ENCODE measurements at places on chromosomes 16 and 17.

GRCh38 chr17:51169340-51169739 is 3.1 kb downstream of the NME2 start:
- no peak for ATAC-seq

- no peak for ATAC-seq
These were observed 278.0 kb downstream of the SNX29 start for GRCh38 chr16:12254566-12254965.

DNA sequence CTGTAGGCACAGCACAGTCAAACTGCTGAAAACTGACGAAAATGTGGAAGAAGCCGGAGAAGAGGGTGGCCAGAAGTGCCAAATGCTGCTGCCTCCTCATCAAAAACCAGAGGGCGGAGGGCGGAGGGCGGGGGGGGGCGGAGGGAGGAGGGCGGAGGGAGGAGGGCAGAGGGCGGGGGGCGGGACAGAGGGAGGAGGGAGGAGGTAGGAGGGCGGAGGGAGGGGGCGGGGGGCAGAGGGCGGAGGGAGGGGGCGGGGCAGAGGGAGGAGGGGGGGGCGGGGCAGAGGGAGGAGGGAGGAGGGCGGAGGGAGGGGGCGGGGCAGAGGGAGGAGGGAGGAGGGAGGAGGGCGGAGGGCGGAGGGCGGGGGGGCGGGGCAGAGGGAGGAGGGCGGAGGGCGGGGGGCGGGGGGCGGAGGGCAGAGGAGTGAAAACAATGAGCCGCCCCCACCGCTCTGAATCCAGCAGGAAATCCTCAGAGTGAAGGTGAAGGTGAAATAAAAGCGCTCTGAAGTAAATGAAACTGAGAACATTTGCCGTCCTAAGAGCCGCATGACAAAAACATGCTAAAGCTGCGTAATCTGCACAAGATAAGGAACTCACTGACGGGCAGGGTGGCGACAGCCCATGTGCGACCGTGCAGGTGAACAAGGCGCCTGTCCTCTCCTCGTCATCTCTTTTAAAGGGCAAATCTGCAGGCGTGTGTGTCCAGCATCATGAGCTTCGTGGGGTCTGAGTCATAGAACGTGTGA is 22.6 kb upstream of the CBFA2T3 start:
- ATAC-seq: no peak

DNA sequence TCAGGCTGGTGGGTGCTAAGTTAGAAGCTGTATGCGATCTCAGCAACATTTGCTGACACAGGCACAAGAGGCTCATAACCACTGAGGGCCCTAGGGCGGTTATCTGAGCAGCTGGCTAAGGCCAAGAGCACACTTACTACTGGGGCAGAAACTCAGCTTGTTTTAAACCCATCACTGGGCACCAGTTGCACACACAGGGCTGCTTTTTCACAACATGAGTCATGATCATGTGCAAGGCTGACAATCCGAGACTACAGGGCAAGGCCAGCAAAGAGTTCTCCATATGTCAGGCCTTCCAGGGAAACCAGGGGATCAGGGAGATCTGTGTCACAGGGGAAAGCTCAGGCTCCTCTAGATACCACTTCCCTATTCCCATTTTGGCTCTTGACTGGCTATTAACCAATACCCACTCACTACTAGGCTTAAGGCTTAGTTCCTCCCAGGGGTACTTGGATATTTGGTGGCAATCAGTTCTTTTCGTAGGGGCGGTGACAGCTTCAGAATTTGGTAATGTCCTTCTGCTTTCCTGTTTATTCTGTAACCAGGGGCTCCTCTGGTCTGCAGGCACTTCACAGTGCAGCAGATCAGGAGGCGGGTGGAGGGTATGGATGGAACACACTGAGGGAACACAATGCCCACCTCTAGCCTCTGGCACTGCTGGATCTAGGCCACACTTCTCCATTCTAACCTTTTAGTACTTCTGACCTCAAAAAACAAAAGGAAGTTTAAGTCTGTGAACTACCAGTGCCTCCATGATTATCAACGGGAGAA is 44.9 kb upstream of the ERN1 start:
- no peak for ATAC-seq

DNA sequence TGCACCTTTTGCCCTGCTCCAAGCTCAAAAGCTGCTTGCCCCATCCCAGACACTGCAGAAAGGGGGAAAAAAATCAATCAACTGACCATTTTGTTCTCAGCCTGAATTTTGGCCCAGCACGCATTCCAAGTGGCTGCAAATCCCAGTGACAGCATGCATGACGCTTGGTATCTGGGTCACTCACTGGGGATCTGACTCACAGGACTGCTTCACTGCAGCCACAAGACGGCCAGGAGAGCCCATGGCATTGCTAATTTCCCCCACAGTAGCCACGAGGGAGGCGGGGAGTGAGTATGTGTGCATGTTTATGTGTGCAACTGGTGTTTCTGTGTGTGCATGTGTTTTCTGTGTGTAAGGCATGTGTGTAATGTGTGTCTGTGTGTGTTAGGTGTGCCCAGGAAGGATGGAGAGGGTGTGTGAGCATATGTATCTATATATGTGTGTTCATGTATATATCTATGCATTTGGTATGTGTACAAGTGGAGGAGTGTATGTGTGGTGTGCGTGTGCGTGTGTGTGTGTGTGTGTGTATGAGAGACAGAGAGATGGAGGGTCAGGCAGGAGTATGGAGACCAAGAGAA is 33.8 kb downstream of the SDK2 start:
- ATAC-seq: no peak

- peak; percentile 65 for ATAC-seq
These were observed 716 bp downstream of the TMEM94 start for GRCh38 chr17:75457047-75457654.

DNA sequence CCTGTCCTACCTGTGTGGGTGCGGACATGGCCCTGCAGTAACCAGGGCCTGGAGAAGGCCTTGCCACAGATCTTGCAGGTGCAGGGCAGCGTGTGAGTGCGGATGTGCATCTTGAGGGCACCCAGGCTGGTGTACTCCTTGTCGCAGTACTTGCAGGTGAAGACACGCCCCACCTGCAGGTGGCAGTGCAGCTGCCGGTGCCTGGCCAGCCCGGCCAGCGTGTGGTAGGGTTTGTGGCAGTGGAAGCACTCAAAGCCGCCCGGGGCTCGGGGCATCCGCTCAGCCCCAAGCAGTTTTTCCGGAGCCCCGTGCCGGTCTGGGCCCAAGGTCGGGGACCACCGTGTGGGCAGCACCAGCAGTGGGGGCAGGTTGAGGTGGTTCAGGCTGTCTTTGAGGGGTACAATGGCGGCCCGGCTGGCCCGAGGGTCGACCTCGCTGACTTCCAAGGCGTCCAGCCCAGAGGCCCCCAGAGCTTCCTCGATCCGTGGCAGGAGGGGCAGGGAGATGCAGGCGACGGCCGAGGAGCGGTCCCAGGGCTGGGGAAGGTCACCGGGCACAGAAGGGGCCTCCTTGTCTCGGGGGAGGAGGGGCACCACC is 5.1 kb downstream of the SNAI3 start:
- ATAC-seq: no peak

- peak; percentile 71 for ATAC-seq
These were observed 25.4 kb downstream of the PELP1 start for GRCh38 chr17:4678448-4679026.

- ATAC-seq: no peak
These were observed 5.1 kb downstream of the CALCOCO2 start for GRCh38 chr17:48835971-48836370.

- ATAC-seq: no peak
These were observed 65.9 kb downstream of the RBFOX1 start for GRCh38 chr16:7398536-7398935.

GRCh38 chr17:58420827-58421226 is 3.5 kb upstream of the RNF43 start:
- ATAC-seq: no peak

GRCh38 chr16:47712276-47713224 is 251.4 kb downstream of the PHKB start:
- peak; percentile 85 for ATAC-seq

DNA sequence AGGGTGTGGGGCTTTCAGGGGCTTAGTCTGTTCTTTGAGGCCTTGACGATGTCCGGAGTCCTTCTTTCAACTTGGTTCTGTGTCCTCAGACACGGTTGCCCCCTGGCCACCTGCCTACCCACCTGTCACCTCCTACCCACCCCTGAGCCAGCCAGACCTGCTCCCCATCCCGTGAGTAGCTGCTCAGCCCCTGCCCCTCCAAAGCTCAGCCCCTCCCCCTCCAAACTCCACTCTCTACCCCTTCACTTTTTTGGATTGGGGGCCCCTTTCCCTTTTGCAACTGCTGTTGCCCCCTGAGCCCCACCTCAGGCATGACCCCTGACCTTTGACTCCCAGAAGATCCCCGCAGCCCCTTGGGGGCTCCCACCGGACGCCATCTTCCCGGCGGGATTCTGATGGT is 1.2 kb downstream of the LAT start:
- ATAC-seq: no peak

DNA sequence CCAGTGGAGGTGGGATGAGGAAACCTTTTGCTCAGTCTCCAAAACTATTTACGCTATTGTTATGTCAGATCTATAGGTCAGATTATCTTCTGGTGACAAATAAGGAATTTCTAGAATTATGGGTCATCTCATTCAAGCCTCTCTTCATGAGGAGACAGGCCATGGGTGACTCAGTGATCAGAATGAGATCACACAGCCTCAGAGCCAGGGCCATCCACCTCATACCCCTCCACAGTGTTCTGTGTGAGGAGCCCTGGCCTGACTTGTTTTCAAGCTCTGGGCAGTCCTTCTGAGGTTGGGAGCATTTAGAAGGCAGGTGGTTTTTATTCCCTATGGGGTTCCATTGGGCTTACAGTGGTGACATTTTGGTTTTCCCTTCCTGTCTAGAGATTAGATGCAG is 26.5 kb downstream of the YPEL2 start:
- peak; percentile 49 for ATAC-seq

DNA sequence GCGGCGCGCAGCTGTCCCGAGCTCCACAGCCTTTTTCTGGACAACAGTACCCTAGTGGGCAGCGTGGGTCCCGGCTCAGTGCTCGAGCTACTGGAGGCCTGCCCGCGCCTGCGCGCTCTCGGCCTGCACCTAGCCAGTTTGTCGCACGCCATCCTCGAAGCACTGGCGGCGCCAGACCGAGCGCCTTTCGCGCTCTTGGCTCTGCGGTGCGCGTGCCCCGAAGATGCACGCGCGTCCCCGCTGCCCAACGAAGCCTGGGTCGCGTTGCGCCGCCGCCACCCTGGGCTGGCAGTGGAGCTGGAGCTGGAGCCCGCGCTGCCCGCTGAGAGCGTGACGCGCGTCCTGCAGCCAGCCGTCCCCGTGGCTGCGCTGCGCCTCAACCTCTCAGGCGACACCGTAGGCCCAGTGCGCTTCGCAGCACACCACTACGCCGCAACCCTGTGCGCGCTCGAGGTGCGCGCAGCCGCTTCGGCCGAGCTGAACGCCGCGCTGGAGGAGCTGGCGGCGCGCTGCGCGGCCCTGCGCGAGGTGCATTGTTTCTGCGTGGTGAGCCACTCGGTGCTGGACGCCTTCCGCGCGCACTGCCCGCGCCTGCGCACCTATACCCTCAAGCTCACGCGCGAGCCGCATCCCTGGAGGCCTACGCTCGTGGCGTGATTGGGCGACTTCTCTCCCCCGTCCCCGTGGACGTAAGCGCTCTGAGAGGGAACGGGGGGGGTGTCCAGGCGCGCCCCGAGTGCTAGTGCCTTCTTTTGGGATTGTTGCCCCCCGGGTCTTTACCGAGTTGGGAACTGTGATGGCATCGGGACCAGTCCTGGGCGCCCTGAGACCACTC is 1.2 kb upstream of the HSF4 start:
- ATAC-seq: peak; percentile 15

DNA sequence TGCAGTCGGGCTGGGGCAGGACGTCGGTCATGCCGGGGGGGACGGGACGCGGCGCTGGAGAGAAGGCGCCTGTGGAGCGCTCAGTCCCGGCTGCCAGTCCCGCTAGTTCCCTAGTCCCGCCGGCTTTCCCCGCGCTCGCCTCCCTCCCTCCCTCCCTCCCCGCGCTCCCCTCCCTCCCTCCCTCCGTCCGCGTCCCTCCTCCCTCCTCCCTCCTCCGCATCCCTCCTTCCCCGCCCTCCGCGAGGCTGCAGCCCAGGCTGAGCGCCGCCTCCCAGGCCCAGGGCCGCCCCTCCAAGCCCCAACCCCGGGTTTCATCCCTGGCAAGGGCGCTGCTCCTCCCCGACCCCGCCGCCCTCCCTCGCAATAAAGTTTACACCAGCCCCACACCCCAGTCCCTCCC is 34.8 kb downstream of the TIMM22 start:
- ATAC-seq: no peak

DNA sequence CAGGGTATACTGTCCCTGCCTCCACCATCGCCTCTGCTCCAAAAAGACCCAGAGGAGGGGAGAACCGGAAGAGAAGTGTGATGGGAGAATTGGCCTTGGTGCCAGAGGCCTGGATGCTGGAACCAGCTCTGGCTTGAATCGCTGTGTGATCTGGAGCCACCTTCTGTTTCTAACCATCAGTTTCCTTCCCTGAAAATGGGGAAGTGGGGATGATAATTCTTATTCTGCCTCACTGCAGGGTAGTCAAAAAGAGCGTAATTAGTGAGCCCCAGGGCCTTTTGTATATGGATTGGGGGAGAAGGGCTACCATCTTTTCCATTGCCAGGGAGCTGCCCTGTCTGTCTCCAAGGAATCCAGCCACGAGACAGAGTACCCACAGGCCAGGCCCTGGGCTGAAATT is 52.2 kb downstream of the CCT6B start:
- ATAC-seq: no peak

GRCh38 chr16:70588565-70588964 is 57.8 kb upstream of the IL34 start:
- no peak for ATAC-seq

GRCh38 chr16:75481475-75481874 is 13.8 kb downstream of the CHST6 start:
- ATAC-seq: no peak

DNA sequence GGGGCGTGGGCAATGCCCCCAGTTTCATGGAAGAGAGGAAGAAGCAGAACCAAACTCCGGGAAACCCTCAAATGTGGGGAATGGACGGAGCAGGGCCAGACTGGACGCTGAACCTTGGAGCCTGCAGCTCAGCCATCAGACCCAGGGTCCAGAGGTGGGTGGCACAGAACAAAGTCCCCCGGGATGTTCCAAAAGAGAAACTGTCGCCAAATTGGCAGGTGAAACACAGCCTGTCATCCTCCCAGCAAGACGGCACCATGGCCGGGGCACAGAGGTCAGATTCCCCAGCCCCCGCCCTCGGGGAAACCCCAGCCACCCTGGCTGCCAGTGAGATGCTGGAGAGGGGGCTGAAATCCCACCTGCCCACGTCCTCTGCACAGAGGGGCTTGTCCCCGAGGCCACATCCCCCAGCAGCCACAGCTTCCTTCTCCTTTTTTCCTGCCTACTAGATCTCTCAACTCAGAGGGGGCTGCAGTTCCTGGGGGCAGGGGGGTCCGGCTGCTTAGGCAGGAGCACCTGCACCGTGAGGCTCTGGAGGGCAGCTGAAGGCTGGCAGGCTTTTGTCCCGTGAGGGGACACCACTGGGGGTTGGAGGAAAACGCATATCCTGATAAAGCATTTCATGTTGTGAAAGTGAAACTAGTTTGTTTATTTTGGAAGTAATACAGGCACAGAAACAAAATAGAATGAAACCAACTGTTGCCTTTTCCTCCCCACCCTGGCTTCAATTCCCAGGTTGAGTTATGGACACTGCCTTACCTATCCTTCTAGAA is 1.2 kb upstream of the SECTM1 start:
- no peak for ATAC-seq
